ENCODE measurements at places on chromosomes 7 and 10.

DNA sequence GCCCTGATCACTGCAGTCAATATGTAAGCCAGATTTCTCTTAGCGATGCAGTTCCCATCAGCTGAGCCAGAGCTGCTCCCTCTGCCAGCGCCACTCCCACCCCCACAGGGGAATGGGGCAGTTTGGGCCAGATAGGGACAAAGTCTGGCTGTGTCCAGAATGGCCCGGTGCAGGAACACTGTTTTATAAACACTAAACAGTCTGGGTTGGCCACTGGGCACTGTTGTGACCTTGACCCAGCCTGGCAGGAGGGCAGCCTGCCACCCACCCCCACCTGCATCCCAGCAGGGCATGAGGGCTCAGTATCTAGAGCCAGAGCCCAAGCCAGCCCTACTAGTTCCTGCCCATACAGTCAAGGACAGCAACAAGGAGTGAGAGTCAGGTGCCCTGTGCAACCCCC is 1.3 kb downstream of the OGDHL start:
- DNase-seq, result no peak

- DNase-seq, result no peak
Measured at GRCh38 chr7:92336662-92337340, 91.0 kb downstream of the ANKIB1 start.

DNA sequence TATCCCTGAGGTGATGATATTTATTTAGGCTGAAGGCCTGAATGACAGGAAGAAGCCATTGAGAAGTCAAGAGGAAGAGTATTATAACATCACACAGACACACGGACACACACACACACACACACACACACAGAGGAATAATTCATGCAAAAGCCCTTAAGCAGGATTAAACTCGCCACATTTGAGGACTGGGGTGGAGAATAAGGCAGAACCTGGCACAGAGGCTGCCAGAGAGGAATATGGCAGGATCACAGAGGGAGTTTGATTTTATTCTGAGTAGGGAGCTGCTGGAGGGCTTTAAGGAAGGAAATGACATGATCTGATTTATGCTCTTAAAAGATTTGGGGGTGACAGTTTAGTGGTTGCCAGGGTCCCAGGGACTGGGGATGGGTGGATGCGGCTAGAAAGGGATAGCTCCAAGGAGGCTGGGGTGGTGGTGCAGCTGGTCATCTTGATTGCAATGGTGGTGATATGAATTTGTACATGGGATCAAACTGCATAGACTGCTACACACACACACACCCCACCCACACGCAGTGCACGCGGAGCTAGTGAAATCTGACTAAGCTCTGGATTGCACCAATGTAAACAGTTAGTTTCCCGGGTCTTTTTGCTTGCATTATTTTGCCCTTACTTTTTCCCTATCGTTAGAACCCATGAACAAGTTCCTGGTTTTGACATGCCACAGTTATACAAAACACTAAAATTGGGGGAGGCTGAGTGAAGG is 11.2 kb downstream of the SMURF1 start:
- no peak for DNase-seq

GRCh38 chr10:109676703-109677102 is 246.6 kb downstream of the XPNPEP1 start:
- no peak for DNase-seq

DNA sequence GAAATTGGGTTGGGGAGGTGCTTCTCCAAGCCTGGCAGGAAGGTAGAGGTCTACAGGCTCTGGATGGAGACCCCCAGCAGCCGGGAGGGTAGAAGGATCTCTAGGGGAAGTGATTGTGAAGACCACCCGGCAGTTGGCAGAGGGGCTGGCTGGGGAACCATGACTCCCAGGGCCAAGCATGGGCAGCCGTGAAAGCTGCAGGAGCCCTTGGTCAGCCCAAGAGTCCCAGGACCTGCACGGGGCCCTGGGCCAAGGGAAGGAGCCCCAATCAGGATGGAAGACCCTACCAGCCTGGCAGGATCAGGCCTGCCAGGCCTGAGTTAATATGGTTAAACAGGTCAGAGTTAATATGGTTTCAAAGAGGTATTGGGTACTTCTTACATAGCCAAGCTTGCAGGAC is 126.3 kb upstream of the NANOS1 start:
- no peak for DNase-seq

GRCh38 chr7:106534271-106534846 is 126.6 kb downstream of the CCDC71L start:
- DNase-seq, result no peak

GRCh38 chr7:9557853-9558252 is 1124.4 kb downstream of the NXPH1 start:
- DNase-seq, result no peak

DNA sequence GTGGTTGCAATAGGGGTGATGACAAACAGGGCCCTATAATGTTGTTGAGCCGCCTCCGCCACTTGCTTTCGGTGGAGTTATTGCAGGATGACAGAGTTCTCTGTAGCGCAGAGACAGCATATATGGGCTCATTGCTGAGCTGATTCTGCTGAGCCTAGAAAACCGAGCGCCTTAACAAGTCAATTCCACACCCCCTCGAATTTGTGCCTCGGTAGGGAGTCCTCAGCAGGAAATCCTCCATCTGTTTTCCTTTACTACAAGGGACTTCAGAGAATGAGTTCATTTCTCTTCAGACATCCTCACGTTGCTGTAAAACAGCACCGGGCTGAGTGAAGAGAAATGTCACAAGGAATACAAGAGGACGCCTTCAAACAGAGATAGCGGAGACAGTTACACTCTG is 90.7 kb upstream of the KIAA1217 start:
- no peak for DNase-seq

GRCh38 chr10:71276873-71277272 is 42.2 kb upstream of the SLC29A3 start:
- no peak for DNase-seq

DNA sequence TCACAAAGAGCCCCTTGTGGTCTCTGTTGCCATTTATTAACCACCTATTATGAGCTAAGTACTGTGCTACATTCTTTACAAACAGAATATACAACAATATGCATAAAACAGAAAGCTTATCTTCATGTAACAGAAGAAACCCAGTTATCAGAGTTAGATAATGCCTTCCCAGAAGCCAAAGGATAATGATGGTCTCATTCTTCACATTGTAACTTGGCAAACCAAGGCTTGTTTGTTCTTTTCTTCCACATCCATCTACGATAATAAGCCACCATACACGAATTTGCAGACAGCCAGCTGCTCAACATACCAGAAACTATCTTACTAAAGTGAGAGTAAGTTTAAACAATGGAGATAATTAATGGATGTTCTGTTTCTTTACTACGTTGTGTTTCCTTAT is 127.6 kb downstream of the NEBL start:
- DNase-seq, result no peak

DNA sequence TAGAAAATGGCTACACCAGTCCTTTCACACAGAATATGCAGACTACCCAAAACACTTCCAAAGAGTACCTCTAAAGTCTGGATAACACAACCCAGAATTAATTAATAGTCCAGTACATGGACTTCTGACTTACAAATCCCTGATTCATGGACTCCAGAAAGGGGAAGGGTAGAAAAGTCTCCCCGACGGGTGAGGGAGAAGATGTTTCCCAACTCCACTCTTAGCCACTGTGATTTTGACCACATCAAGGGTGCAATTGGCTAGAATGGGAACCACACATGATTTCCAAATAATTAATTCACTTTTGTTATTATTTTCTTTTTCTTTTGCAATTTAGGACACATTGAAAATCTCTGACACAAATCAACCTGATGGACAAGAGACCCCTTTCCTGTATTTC is 1.4 kb downstream of the TMEM130 start:
- DNase-seq, result no peak

DNA sequence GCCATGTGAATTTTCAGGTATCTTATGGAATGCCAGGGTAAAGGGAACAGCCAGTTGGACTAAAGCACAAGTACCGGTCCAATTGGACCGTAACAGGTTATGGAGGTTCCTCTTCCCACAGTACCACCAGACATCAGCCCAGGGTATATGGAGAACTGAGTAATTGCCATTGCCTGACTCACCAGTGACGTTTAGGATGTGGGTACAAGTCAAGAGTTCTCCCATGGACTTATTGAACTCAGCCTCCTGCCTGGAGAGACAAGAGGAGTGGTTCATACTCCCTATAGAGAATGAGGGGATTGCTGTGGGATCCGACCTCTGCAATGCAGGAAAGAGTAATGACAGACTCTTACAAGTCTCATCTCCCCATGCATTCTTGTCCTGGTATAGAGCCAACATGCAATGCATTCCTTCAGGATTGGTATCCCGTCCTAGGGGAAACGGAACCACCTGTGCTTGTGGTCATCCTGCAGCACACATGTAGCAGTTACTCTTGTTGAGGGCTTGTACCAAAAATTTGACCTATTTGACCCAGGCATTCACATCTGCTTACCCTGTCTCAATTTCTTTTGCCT is 30.7 kb upstream of the ELOVL3 start:
- DNase-seq, result no peak

Measured in stimulated activated CD4-positive, alpha-beta T cell treated with anti-CD3 and anti-CD28 coated beads, Interleukin-4, amount 100 ng/mL, for 1 hour (primary cell).